ENCODE measurements at places on chromosomes 7 and 10. TPM values are rescaled to one million over a fixed set of nuclear protein-coding genes. Genes with fewer than 3 reads are reported as not detected.

Gene NUDT13
- 1.3 TPM for polyA plus RNA-seq

Gene ADD3
- polyA plus RNA-seq, result 57.8 TPM

Gene C7orf33
- polyA plus RNA-seq, result not detected

Gene HOXA6
- 0.72 TPM for polyA plus RNA-seq

Gene TM9SF3
- polyA plus RNA-seq, result 90.0 TPM

Gene NUTM2B
- polyA plus RNA-seq, result 0.27 TPM

Gene TSPAN13
- 18.0 TPM for polyA plus RNA-seq

Gene CCNY
- polyA plus RNA-seq, result 50.1 TPM

Gene DMBT1
- 0.17 TPM for polyA plus RNA-seq

Gene FBXL15
- polyA plus RNA-seq, result 3.5 TPM

Gene PMS2
- polyA plus RNA-seq, result 10.3 TPM

Gene SPDYE5
- 0.04 TPM for polyA plus RNA-seq

Gene ANKRD2
- 0.18 TPM for polyA plus RNA-seq

Gene TET1
- 0.08 TPM for polyA plus RNA-seq

Gene MRC1
- 0.01 TPM for polyA plus RNA-seq

Gene SPDYE8
- not detected for polyA plus RNA-seq

Gene CYP17A1
- polyA plus RNA-seq, result not detected

Gene ZNF804B
- not detected for polyA plus RNA-seq

Gene AKR1B1
- 148 TPM for polyA plus RNA-seq

Gene FOXI2
- polyA plus RNA-seq, result not detected

Gene PAX2
- not detected for polyA plus RNA-seq

Gene CHAT
- polyA plus RNA-seq, result not detected

Gene PPP1R17
- not detected for polyA plus RNA-seq

Gene GPNMB
- polyA plus RNA-seq, result 142 TPM

Gene ANXA11
- 93.9 TPM for polyA plus RNA-seq

Gene SLC18A3
- polyA plus RNA-seq, result not detected
